ENCODE measurements at places on chromosomes 16 and 17.

DNA sequence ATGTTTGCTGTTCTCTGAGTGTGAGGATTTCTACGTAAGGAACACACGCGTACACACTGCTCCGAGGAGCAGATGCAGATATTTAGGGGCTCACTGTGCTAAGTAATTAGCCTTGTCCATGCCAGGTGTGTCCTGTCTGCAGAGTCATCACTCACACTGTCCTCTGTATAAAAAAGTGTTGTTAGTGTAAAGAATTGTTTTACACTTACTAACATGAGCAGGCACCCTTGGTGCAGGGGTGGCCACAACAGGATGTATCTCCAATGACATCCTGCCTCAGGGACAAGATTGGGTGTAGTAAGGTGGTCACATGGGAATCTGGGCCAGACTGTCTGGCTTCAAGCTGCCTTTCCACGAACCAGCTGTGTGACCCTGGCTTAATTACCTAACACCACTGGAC is 63.9 kb downstream of the NDEL1 start:
- H3K36me3 ChIP-seq, result peaks cover 38% of the 10 kb centered on the region
- DNase-seq, result no peak
- H3K4me1 ChIP-seq, result no peaks in the 10 kb centered on the region

GRCh38 chr17:55690105-55690508 is 32.6 kb downstream of the TMEM100 start:
- H3K4me3 ChIP-seq, result no peak overlapping the region
- H3K27ac ChIP-seq, result no peak overlapping the region

- H3K27ac ChIP-seq, result no peak overlapping the region
- peaks cover 10% of the 10 kb centered on the region for H3K4me1 ChIP-seq
- H3K4me3 ChIP-seq, result peak overlapping the region; percentile 92
- DNase-seq, result no peak
- H3K27me3 ChIP-seq, result no peaks in the 10 kb centered on the region
Measured at GRCh38 chr17:82753201-82753464, 1.3 kb downstream of the TBCD start.

- no peaks in the 10 kb centered on the region for H3K27me3 ChIP-seq
- no peaks in the 10 kb centered on the region for H3K36me3 ChIP-seq
- no peaks in the 10 kb centered on the region for H3K4me1 ChIP-seq
- H3K4me3 ChIP-seq, result no peak overlapping the region
Measured at GRCh38 chr16:2827374-2827791, 2.7 kb upstream of the ZG16B start.

- H3K36me3 ChIP-seq, result no peaks in the 10 kb centered on the region
- peaks cover 6% of the 10 kb centered on the region for H3K27me3 ChIP-seq
- no peak overlapping the region for H3K4me3 ChIP-seq
- no peaks in the 10 kb centered on the region for H3K4me1 ChIP-seq
- no peak overlapping the region for H3K27ac ChIP-seq
- peak; percentile 90 for DNase-seq
Measured at GRCh38 chr17:28379814-28380801, 8.6 kb downstream of the SARM1 start.

DNA sequence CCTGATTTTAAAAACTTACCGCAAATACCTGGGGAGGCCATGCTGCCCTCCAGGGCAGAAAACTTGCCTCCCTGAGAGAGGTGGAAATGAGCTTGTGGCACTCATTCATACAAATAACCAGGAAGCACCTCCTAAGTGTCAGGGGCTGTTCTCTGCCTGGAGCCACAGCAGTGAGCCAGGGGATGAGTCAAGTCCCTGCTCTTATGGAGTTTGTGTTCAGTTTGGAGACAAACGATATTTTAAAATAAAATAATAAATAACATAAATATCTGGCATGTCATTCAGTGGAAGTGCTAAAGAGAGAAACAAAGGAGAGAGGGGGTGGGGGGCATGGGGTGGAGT is 313.8 kb downstream of the C16orf95 start:
- DNase-seq, result no peak
- H3K27me3 ChIP-seq, result no peaks in the 10 kb centered on the region
- H3K27ac ChIP-seq, result no peak overlapping the region
- no peaks in the 10 kb centered on the region for H3K36me3 ChIP-seq
- no peaks in the 10 kb centered on the region for H3K4me1 ChIP-seq

Measured in mesendoderm (in vitro differentiated cells).